Stimulated activated CD8-positive, alpha-beta memory T cell treated with anti-CD3 and anti-CD28 coated beads, Interleukin-7, amount 100 ng/mL, for 4 hours (primary cell): ENCODE measurements at places on chromosomes 16 and 17.

- peak; percentile 67 for DNase-seq
Observed at GRCh38 chr17:50139950-50140885, 10.3 kb upstream of the SAMD14 start.

GRCh38 chr16:10972819-10973464, 28.6 kb downstream of the CLEC16A start:
- DNase-seq = no peak

GRCh38 chr17:62650587-62650986, 23.1 kb downstream of the MRC2 start:
- no peak for DNase-seq

DNA sequence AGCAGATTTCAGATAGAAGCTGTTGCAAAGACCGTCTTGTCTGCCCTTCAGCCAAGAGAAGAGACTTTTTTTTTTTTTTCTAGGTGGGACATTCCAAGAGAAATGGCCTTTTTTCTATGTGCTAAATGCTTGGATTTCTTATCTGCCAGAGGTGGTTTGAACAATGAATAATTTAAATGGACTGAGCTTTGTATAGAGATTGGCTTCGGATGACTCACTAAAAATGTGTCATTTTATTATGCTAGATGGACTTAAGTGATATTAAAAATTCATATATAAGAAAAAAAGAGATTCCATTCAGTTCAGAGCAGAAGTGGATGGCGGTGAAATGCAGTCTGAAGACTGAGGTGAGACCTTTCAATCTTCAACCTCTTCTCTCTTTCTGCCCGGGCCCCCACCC, 58.4 kb downstream of the MEAK7 start:
- no peak for DNase-seq

DNA sequence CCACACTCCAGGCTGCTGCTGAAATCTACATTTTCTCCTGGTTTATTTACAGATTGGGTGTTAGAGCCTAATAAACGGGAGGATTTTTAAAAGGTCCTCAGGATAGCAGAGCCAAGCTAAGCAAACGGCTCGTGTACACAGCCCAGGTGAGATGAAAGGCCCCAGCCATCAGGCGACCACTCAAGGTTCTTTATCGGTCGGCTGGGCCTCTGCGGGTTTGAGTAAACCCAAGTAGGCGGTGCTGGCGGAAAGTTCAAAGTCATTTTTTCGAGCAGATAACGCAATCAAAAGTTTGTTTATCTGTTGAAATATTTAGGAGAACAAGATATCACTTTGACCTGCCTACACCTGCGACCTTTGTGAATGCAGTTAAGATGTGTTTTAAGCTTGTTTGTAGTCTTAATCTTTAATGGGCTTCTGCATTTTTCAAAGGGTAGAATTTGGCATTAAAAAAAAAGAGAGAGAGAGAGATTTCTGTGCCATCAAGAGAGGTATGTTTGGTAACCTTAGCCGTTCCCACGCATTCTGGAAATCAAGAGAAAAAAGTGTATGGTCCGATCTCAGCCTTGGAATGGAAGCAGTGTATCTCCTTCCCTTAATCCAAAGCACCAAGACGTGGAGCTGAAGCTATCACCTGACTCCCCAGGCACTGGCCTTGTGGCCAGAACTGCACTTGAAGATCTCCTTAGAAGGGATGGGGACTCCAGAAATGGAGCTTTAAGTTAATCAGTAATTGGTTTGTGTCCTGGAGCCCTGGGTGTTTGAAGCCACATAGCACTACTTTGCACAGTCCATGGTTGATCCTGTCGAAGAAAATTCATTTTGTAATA, 301.7 kb upstream of the IRX5 start:
- DNase-seq = no peak
